Activated CD8-positive, alpha-beta memory T cell treated with anti-CD3 and anti-CD28 coated beads for 48 hours (primary cell): ENCODE measurements at places on chromosomes 1 and 21.

DNA sequence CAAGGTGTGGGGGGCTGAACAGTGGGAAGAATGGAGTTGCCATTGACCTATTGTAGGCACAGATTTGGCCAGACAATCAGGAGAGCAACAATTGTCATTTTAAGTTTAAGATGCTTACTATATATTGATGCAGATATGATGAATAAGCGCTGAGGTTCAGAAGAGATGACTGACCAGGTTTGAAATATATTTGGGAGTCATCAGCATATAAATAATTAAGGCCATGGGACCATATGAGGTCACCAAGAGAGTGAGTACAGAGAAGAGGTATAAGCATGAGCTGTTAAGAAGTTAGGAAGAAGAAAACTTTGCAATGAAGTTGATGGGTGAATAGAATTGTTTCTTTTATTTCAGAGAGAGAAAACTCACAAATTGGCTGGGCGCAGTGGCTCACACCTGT lies 4.5 kb upstream of the GADD45A start:
- DNase-seq, result no peak

- DNase-seq, result no peak
Measured at GRCh38 chr1:168477792-168478191, 66.0 kb downstream of the XCL2 start.

DNA sequence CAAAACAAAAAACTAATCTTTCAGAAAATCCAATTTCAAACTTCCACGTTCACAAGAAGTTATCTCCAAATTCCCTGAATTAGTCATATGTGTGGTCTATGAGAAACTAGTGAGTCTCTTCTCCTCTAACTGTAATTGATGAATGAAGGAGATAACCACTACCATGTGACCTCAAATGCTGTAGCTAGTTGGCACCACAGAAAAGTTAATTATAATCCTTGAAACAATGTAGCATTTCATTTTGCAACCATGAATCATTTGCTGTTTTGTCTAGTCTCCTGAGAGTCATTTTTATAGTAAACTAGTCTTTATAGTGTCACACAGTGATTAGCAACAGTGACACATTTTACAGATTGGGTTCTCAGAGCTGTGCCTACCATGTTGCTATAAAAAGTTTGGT lies 287.5 kb downstream of the LRRIQ3 start:
- DNase-seq, result no peak

DNA sequence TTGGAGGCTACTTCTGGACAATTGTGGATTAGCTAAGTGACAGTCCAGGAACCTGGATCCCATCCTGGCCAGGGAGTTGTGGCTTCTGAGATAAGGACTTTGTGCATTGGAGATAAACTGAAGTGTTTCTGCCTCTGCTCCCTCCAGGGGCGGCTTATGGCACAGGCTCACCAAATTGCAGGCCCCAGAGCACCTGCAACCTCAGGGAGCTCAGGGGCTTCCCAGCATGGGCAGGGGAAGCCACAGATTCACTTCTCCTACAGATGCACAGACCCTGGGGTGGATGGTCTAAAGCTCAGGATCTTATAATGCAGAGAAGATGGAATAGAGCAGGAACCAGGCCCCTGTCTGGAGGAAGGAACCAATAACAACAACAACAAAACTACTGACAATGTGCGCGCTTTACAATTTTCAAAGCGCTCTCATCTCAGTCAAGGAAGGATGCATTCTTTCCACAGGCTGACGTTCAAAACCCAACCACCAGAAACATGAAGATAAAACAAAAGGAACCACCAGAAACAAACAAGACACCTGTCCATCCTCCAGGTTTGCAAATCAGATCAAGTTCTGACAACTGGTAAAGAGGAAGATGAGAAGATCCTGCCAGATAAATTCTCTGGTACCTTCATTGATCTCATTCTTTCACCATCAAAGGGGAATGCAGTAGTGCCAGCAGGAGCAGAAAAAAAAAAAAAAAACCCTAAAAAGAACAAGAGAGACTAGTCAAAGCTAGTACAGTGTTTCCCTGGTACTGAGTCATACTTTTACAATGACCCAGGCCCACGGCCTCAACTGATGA lies 121.0 kb upstream of the IRF2BP2 start:
- DNase-seq, result no peak

DNA sequence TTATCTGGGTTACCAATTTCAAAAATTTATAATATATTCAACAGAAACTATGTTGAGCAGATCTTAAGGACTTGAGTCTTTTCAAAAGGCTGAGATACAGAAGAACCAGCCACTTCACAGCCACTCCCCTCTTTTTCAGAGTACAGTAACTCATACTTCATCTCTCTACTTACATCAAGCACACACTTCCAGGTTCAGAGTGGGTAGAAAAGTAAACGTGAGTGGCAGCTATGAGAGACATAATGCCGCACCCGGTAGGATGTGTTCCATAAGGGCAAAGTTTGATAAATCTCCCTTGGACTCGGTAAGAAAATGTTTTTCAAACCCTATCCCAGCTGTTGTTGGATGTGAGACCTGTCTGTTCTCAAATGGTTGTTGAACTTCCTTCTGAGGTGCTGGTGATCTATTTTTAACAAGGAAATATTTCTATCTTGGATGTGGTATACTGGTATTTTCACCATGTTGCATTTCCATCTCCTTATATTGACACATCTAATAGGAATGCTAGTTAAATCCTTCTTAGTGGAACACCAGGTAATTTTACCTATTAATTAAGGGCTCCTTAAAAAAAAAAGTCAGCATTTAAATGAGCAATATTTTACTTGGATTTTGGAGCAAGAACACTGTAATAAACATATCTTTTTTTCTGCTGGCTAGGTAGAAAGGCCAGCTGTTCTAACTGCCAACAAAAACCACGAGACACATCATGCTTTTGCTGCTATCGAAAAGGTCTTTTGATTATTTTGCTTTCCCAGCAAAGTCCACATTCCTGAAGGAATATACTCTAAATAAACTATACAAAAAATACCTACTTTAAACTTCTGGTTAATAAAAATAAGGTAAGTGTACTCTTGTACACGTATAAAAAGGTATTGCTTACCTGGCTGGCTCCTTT lies 28.2 kb downstream of the CNN3 start:
- DNase-seq, result no peak

DNA sequence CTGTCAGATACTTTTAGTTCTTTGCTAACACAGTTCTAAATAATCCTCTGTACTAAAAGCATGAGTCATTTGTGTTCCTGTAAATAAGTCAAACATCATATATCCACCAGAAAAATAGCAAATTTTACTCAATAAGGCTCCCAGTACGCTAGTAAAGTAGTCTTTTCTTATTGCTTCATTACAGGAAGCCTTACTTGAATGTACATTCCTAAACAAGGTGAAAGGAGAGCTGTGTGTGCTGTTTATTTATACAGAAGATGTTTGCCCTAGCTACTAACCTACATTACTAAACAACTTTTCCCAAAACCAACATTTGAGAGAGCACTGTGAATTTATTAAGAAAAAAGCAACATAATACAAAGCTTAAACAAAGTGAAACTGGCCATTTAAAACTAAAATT lies 52.0 kb downstream of the ZNHIT6 start:
- DNase-seq, result no peak

- DNase-seq, result no peak
Measured at GRCh38 chr1:34050709-34051485, 114.1 kb downstream of the CSMD2 start.

DNA sequence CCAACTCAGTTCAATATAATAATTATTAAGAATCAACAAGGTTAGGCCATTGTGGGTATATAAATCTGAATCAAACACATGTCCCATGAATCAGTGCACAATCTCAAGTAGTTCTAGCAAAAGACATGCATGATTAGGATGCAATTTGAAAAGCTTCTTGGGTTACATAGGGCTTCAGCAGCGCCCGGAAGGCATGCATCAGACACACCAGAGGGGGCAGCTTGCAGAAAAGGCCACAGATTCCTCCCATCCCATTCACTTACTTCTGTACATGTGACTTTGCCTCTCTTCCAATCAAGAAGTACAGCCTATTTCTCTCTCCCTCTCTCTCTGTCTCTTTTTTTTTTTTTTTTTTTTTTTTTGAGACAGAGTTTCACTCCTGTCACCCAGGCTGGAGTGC lies 91.8 kb downstream of the KCNN3 start:
- DNase-seq, result no peak

- no peak for DNase-seq
Measured at GRCh38 chr1:76426606-76427005, 352.1 kb downstream of the ST6GALNAC3 start.

GRCh38 chr1:110258734-110259133 lies 48.6 kb downstream of the KCNC4 start:
- no peak for DNase-seq

DNA sequence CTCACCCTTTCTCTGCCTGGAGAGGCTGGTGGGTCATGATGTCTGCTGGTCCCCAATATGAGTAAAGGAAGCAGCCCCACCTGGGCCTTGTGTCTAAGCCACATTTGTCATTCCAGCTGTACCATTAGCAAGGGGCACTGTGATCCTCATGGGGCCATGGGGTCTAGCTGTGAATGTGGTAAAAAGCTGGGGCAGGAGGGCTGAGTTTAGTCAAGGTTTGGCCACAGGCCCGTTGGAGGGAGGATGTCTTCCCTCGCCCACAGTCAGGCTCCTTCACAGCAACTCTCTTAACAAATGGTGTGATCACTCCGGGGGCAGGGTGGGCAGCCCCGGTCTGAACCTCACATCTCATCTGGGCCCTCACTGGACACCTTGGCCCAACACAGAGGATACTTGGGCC lies 115.4 kb downstream of the DMRTB1 start:
- no peak for DNase-seq

- no peak for DNase-seq
Measured at GRCh38 chr1:155978973-155979429, 654 bp upstream of the ARHGEF2 start.

- no peak for DNase-seq
Measured at GRCh38 chr1:27593678-27594563, 10.0 kb downstream of the AHDC1 start.

- no peak for DNase-seq
Measured at GRCh38 chr1:44707112-44707881, 23.7 kb downstream of the RNU5D-1 start.

DNA sequence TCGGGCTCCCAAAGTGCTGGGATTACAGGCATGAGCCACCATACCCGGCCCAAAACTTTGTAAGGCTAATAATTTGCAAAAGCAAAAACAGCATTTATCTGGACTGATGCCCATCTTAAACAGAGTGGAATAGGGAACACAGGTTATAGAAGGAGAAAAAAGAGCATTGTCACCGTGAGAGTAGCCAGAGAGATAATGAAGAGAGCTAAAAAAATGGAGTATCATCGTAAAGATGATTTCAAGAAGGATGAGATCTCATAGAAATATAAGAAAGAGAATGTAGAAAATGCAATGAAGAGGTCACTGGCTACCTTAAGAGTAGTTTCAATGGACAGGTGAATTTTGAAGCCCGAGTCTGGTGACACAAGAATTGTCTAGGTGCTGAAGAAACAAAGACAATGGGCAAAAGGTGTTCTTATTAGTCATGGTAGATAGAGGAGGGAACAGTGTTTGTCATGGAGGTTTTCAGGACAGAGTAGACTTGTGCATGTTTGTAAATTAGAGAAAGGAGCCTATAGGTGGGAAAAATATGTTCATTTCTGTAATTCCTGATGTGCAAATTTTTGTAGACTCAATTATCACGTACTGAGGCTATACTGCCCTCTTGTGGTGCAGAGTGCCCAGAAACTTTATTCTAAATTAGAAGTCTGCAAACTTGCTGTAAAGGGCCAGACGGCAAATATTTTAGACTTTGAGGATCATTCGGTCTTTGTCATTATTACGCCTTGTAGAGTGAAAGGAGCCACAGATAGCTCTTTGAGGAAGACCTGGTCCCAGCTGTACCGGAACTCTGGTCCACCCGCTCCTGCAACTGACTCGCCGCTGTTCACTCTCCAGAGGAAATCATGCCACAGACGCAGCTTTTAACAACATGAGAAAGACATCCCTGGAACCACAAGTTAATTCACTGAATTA lies 8.1 kb upstream of the TMEM183A start:
- no peak for DNase-seq

- DNase-seq, result no peak
Measured at GRCh38 chr1:17605582-17606344, 66.3 kb downstream of the ARHGEF10L start.

GRCh38 chr1:89942825-89943658 lies 51.9 kb upstream of the ZNF326 start:
- no peak for DNase-seq

GRCh38 chr21:34603002-34603709 lies 11.8 kb downstream of the RCAN1 start:
- peak; percentile 36 for DNase-seq

GRCh38 chr1:3821004-3821403 lies 24.7 kb upstream of the LRRC47 start:
- no peak for DNase-seq

DNA sequence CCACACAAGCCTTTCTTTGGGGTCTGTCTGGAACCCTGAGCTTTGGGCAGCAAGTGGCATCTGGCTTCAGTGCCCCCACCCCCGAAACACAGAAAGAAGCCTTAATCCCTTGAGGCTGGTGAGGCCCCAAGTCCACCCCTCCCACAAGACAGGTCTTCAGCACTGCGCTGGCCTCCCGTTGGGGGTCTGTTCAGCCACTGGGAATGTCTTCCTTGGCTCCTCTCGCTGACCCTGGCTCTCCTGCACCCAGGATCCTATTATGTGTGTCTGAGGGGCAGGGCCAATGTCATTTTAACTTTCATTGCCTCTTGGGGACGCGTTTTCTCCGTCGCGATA lies 26.9 kb downstream of the ATP8B2 start:
- DNase-seq, result no peak

DNA sequence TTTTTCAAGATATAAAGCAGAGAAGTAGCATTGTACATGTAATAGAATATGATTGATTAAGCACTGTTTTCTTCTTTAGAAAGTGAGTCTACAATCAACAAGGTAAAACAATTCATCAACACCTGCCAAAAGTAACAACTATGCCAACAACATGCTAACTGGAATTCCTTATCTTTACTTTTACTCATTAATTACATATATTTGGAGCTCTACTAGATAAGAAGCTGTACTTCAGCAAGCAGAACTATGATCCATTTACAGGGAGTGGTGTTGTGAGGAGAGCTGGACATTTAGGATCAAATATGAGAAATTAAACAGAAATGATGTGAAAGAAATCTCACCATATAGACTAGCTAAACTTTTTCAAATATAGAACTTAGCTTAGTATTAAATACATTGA lies 51.0 kb downstream of the RGS2 start:
- no peak for DNase-seq

- DNase-seq, result no peak
Measured at GRCh38 chr1:216310776-216311175, 112.5 kb downstream of the USH2A start.

GRCh38 chr1:224490549-224491537 lies 56.2 kb upstream of the WDR26 start:
- no peak for DNase-seq

- no peak for DNase-seq
Measured at GRCh38 chr1:153533689-153534201, 2.0 kb downstream of the S100A6 start.

GRCh38 chr1:90391126-90391525 lies 326.0 kb downstream of the BARHL2 start:
- DNase-seq, result no peak

GRCh38 chr1:93346421-93346993 lies 800 bp downstream of the DR1 start:
- DNase-seq, result peak; percentile 8
